ENCODE measurements at places on chromosomes 2 and 18.

DNA sequence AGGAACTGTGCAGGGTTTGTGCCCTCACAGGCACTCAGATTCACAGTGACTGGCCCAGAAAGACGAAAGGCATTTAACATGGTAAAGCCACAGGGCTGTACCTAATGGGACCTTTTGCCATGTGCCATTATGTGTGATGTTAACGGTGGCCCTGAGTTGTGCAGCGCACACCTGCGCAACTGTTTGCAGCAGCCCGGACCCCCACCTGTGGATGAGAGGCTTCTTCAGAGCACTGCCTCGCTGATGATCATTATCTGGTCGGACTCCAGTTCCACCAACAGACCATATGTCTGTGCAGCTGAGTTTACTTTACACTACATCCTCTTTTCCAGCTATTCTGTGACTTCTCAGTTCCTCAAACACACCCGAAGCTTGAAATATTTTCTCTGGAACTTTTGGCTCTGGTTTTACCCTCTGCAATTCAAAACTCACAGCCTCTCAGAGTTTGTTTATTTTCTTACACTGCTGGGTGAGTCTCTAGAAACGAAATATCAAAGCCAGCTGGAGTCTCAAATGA, 35.6 kb upstream of the UBE2F start:
- peak; percentile 92 for DNase-seq

GRCh38 chr18:26768385-26768784, 97.1 kb downstream of the AQP4 start:
- DNase-seq: no peak

DNA sequence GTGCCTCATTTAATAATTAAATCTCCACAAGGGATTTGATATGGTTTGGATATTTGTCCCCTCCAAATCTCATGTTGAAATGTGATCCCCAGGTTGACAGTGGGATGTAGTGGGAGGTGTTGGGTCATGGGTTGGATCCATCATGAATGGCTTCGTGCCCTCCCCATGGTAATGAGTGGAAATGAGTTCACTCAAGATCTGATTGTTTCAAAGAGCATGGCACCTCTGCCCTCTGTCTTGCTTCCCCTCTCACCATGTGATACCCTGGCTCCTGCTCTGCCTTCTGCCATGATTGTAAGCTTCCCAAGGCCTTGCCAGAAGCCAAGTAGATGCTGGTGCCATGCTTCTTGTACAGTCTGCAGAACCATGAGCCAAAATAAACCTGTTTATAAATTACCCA, 15.0 kb upstream of the RAB27B start:
- DNase-seq: no peak

DNA sequence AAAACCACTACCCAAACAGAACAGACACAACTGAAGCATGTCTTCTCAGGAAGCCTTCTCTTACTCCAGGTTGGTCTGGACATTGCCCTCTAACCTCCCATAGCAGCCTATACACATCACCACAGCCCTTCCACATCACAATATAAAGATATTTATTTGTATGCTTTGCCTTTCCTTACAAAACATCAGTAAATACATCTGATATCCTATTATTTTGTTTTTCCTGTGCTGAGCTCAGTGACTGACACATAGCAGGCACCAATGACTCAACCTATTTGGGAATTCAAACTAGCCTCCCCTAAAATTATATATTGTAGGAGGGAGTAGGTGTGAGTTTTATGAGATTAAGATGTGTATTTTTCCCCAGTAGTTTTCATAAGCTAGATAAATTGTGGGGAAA, 28.8 kb downstream of the SLC40A1 start:
- no peak for DNase-seq

DNA sequence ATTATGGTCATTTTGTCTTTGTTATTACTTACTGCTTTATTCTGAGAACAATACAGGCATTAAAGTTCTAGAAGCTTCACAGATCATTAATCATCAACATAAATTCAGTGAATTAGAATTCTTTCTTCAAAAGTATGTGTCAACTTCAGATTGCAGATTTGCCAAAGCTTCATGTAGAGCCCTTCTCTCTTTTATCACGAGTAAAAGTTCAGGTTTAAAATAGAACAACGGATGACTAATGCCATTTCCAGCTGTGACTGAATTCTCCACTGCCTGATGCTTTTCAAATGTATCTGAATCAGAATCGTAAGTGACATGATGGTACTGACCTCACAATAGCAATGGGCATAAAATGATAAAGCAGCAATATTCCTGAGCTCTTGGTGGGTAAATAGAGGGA, 116.0 kb downstream of the ABCA12 start:
- DNase-seq: peak; percentile 8

DNA sequence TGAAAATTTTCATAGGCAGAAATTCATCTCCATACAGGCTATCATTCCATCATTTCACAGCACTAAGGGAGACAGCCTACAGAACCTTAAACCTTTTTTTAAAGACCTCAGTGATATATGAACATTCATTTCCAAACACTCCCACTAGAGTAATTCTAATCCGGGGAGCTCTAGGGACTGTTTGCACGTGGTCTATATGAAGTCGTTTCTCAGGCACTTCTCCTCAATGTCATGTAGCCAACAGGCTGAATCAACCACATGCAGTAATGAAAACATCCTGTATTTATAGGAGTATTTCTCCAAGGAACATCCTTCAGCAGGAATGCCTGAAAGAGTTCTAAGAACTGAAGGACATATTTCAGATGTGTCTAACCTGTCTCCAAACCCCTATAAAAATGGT, 97.3 kb upstream of the CREB1 start:
- DNase-seq: peak; percentile 52

DNA sequence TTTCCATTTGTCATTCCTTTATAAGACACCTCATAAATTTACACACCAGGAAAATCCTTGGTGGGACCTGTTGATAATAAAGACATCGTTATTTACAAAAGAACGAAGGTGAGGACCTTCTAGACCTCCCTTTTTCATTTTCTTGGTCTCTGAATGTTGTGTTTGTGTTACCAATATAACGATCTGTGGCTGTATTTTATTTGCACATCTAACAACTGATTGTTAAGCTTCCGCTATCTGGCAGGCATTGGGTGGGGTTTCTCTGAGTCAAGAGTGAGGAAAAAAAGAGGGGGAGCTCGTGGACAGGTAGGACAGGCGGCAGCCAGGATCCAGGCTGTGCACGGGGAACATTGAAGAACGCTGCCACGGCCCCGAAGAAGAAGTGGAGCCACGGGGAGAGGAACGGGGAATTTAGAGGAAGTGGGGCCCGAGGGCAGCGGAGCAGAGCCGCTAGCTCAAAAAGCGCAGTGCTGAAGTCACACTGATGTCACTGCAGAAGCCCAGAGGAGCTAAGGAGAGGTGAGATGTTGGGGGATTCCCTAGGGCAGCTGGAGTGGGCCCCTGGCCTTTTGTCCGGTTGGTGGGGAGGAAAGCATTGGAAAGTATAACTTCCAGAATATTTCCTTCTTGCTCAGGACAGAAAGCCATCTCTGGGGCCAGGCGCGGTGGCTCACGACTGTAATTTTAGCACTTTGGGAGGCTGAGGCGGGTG, 20.9 kb upstream of the DNMT3A start:
- no peak for DNase-seq

DNA sequence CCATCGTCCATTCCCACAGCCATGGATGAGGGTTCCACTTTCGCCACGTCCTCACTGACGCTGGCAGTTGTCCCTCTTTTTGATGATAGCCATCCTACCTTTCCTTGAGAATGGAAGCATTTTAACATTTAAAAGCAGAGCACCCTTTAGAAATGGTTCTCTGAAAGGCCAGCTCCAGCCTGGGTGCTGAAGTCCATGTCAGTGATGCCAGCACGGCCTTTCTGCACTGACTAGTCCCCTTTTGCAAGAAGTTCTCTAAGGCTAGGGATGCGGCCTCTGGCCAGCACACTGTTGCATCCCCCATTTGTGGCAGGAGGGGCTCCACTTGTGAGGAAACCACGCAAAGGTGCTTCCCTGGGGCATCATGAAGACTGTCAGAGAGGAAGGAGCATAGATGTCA, 203.5 kb downstream of the MGAT5 start:
- DNase-seq: no peak

DNA sequence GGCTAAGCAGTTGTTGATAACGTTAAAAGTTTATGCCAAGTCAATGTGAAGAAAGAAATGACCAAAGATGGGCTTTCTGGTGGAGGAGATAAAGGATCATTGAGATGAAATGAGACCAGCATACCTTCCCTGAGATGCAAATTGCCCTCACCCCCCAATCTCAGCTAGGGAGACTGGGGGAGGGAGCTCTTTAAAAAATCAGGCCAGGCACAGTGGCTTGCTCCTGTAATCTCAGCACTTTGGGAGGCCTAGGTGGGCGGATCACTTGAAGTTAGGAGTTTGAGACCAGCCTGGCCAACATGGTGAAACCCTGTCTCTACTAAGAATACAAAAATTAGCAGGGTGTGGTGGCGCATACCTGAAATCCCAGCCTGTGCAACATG, 30.9 kb upstream of the KCMF1 start:
- DNase-seq: no peak

- no peak for DNase-seq
These were observed 4.0 kb downstream of the MOCOS start for GRCh38 chr18:36191286-36191685.

GRCh38 chr2:48162742-48163141, 256.4 kb upstream of the FBXO11 start:
- no peak for DNase-seq
